ENCODE measurements at places on chromosomes 16 and 17.

DNA sequence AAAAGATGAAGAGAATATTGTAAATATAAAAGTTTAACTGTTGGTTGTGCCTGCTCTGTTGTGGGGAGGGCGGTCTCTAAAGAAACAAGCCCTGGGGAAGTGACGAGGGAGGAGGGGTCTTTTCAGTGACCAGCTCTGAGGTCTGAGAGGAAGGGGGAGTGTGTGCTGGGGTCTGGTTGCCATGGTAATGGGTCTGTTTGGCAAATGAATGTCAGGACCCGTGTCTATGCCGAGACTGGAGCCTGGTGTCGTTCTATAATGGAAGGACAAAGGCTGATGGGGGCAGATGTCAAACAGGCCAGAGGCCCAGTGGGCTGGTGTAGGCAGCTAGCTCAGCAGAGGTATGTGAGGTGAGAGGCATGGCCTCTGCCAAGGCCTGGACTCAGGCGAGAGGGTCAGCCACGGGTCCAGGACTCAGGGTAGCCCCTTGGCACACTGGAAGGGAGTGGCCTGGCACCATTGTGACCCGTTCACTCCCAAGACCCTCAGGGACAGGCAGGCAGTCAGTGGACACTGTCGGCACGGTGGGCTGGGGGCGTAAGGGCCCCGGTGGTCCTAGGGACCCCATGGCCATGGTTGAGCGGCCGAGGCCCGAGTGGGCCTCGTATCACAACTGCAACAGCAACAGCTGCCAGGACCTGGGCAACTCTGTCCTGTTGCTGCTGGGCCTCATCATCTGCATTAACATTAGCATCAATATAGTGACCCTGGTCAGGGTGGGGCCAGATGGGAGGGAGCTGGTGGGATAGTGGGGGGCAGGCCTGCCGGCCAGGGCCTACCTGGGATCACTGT, at the start of gene SPEM1:
Gene SPEM1 (plus strand): TSS at position 506 of the 792 bp plus-strand sequence. CDS start 61 bp downstream, at position 567.
- no peak for DNase-seq

- peak; percentile 31 for DNase-seq
Measured at GRCh38 chr17:44556832-44557606, at the start of gene FZD2. Gene FZD2 (plus strand): TSS chr17:44557484. CDS start chr17:44557689, 205 bp downstream.

DNA sequence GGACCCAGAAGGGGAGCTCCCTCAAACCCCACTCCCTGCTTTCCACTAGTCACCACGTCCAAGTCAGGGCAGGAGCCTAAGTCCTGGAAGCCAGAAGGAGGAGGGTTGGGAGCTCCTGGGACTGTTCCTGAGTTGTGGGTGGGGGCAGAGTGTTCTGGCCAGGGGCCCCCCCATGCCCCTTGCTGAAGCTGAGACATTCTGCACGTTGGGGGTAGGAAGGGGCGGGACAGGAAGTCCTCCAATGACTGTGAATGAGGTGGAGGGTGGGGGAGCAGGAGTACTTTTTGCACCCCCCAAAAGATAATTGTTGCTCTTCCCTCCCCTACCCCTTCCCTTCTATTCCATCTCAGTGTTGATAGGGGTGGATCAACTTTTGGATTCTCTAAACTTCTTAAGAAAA, 21.4 kb upstream of the C17orf113 start:
- DNase-seq = no peak

DNA sequence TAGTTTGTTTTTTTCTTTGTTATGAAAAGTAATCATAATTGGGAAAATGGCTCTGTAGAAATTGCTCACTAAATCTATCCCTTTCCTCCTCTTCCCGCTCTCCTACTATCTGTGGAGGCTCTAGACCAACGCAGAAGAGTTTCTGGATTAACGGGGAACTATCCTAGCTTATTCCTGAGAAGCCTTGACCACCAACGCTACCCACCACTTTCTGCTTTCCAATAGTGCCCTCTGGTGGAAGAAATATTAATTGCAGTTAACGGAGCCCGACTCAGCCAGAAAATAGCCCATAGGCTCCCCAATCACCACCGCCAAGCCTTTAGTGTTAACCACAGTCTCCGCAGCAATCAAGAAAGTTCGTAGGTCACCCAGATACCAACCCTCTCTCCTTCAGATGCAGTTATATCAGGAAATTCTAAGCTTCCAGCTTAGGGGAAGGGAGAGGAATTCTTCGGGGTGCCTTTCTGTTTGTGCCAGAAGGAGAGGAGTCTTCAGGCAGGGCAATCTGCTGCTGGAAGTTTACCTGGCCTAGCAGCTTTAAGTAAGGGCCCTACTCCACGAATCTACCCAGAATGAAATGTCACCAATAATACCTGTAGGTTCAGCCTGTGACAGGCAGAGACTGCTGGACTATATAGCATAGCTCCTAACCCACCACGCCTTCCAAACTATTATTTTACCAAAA, 23.0 kb upstream of the NSRP1 start:
- DNase-seq = peak; percentile 73

- DNase-seq = no peak
Measured at GRCh38 chr17:74522381-74523105, 8.7 kb downstream of the CD300LB start.

- no peak for DNase-seq
Measured at GRCh38 chr17:81517339-81518112, 4.9 kb upstream of the ACTG1 start.

DNA sequence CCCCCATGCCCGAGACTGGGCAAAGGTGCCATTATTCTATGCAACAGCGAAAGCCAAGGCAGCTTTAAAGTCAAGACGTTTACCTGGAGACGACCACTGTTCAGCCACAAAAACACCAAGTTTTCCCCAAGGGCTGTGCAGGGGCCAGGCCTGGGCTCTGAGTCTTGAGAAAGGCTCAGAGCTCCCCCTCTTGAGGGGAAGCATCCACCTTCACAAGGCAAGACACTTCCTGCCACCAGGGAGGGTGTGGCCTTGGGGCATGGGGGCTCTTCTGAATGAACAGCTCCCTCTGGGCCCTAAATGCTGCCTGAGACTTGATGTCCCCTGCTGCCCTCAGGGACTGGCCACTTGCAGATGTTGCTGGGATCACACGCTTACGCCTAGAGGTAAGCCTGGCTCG, 26.5 kb downstream of the PDIA2 start:
- no peak for DNase-seq

All from erythroblast (primary cell).